ENCODE measurements at places on chromosomes 16 and 17.

DNA sequence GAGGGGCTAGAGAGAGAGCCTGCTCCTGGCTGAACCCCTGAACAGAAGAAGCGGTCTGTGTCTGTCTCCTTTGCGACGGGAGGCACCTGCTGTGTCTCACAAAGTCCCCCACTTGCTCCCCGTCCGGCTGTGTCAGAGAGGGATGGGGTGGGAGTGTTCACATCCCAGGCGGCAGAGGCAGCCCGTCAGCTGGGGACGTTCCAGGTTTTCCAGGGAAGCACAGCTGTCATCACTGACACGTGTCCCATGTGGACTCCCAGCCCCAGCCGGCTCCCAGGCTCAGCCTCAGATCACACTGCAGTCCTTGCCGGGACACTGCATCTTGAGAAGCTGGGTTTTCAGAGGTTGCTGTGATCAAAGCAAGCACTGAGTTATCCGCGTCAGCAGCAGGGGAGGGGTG is 1.6 kb downstream of the TELO2 start:
- peak; percentile 51 for DNase-seq

- no peak for DNase-seq
Measured at GRCh38 chr16:53863861-53864260, 159.9 kb downstream of the FTO start.

DNA sequence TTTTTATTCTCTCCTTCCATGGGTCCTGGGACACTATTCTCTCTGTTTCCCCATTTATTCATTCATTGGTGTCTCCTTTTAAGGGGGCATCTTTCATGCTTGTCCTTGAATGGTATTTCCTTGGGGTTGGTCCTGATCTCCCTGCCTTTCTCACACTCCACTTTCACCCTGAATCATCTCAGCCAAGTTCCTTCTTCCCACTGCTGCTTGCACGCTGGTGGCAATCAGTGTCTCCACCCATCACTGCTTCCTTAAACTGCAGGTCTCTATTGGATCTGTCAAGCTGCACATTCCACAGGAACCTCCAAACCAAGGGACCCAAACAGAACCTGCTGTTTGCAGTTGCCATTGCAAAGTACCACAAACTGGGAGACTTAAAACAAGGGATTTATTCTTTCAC is 89.3 kb upstream of the SDK2 start:
- no peak for DNase-seq

- no peak for DNase-seq
Measured at GRCh38 chr17:42098730-42099399, 592 bp upstream of the ZNF385C start.

DNA sequence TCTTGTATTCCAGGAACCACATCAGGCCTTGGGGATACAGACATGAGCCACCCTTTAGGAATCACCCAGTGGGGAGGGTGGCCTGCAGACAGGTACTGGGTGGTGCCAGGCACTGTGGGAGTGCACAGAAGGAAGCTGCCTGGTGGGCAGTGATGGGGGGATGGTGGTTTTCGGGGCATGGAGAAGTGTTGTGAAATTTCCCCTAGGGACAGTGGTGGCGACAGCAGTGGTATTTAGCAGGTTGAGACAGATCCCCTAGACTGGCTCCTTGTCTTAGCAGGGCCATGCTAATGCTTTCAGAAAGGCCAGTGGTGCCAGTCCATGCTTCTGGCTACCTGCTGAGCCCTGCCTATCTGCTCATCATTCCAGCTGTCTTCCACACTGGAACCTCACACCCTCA is 129.6 kb downstream of the SPACA3 start:
- DNase-seq = no peak

GRCh38 chr17:80905586-80906230 is 85.9 kb upstream of the CHMP6 start:
- no peak for DNase-seq

DNA sequence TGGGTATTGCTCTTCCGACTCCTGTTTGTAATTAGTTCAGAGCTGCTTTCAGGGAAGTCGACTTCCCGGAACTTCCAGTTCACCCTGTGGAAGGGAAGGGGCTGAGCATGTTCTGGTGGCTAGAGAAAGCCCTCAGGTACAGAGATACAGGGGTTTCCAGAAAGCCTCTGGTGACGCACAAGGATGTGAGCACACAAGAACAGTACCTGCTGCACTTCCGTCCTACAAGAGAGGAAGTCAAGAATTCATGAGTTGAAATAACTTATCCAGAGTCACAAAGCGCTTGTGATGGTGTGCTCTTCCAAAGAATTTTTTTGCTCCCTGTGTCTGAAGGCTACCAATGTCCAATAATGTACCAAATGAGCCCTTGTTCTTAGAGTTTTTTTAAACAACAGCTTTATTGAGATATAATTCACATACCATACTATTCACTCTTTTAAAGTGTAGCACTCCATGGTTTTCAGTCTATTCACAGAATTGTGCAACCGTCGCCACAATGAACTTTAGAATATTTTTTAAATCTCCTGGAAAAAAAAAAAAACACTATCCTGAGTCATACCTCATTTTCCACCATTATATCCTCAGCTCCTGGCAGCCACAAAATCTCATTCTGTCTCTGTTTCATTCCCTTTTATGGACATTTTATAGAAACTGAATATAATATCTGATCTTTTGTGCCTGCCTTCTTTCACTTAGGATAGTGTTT is 327.6 kb downstream of the CDH13 start:
- no peak for DNase-seq

DNA sequence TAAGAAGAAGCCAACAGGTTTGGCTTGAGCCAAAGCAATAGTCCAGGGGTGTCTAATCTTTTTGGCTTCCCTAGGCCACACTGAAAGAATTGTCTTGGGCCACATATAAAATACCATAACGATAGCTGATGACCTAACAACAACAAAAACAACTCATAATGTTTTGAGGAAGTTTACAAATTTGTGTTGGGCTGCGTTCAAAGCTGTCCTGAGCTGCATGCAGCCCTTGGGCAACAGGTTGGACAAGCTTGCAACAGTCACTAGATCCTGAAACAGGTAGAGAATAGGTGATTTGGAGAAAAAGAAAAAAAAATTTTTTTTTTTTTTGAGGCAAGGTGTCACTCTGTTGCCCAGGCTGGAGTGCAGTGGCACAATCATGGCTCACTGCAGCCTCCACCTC is 4.5 kb downstream of the CRYBA1 start:
- no peak for DNase-seq

DNA sequence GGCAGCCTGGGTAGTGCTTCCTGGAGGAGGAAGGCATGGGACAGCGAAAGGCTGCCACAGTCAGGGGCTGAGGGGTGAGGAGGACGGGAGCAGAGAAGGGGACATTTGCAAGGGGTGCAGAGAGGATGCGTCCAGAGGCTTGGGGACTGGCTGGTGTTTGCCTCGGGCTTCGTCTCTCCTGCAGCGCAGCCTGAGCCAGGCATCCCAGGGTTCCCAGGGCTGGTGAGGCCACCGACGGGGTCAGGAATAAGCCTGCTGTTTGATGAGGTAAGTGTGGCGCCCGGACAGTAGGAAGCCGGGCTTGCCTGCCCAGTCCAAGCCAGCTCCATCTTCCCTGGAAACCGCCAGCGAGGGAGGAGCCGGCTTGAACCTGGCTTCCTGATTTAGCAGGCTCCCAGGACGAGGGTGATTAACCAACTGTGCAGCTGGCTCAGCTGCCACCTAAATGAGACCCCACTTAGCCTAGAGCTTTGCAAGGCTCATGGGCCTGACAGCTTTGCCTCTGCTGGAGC is 47.8 kb downstream of the PITPNM3 start:
- no peak for DNase-seq

DNA sequence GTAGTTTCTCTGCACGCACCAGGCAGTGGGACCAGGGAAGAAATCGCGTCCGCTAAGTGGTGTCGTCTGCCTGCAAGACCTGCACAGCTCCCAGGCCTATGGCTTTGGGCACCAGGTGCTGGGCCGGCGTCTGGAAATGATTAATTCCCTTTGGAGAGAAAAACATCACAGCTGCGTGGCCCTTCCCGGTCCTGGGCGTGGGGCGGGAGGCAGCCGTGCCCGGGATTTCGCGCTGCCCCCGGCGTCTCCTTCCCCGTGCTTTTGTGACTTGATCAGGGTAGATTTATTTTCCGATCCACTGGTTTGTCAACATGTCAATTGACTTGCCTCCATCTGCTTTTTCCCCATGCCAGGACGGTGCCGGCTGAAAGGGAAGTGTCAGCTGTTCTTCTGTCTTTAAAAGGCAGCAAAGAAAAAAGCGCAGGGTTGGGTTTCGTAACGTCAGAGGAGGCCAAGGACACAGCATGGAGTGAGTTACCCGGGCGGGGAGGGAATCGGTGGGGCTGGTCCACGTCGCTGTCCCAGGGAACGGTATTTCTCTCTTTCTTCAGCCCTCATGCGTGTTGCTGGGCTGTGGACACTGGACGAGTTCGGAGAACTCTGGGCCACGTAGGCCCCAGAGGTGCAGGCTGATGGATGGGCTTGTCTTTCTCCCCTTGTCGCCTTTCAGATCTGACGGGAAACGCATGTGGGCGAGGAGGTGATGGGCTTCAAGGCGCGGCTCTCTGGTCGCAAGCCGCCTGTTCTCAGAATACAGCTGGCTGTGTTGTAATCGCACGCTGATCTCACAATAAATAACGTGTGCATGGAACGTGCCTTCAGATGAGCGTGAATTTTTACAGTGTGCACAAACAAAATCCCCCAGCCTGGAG is 188.1 kb upstream of the ZNF469 start:
- peak; percentile 80 for DNase-seq

- DNase-seq = no peak
Measured at GRCh38 chr17:39069114-39069756, 82.2 kb downstream of the PLXDC1 start.

DNA sequence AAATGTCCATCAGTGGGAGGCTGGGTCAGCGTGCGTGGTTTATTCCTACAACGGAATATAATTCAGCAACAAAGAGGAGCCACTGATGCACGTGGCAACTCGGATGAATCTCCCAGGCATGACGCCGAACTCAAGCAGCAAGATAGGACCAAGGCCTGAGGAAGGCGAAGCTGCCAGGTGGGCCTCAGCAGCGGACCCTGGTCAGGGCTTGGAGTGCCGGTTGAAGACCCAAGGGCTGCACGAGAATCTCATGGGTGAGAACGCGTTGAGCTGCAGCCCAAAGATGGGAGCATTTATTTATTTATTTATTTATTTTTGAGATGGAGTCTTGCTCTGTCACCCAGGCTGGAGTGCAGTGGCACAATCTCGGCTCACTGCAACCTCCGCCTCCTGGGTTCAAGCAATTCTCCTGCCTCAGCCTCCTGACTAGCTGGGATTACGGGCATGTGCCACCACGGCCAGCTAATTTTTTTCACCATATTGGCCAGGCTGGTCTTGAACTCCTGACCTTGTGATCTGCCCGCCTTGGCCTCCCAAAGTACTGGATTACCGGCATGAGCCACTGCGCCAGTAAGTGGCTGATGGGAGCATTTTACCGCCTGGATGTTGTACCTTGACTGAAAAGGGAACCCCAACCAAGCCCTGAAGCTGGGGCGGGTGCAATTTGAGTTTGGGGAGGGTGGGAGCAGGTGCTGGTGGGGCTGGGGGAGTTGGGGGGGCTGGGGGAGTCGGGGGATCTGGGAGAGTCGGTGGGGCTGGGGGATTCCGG is 18.1 kb upstream of the BAHCC1 start:
- DNase-seq = no peak

DNA sequence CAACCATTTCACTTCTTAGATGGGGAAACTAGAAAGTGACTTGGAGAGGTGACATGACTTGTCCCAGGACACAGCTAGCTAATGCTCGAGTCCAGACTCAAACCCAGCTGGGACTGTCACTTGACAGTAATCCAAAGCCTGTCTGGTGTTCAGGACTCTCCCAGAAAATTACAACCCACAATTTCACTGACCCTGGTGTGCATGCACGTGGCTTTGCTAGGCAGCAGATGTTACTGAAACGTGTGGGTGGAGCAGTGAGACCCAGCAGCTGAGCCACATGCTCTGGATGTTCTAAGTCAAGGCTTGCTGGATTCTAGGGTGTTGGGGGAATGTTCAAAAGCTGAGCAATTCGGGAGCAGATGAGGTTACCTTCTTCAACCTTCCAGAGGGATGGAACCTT is 364.6 kb downstream of the GRIN2A start:
- DNase-seq = no peak

- DNase-seq = no peak
Measured at GRCh38 chr17:49510059-49510719, 15.1 kb downstream of the NGFR start.

DNA sequence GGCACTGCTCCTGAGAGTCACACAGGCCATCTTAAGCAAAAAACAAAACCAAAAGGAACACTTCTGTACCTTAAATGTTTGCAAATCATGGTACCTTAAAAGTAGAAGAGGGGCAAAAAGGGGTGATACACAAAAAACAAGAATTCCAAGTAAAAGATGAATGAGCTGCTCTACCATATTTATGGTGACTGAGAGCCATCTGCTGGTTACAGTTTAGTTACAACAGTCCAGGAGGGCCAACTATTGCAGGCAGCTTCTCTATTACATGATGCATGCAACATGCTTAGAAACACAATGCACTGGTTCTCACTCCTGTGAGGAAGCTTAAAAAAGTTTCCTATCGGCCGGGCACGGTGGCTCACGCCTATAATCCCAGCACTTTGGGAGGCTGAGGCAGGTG is 53.5 kb downstream of the STX8 start:
- no peak for DNase-seq

DNA sequence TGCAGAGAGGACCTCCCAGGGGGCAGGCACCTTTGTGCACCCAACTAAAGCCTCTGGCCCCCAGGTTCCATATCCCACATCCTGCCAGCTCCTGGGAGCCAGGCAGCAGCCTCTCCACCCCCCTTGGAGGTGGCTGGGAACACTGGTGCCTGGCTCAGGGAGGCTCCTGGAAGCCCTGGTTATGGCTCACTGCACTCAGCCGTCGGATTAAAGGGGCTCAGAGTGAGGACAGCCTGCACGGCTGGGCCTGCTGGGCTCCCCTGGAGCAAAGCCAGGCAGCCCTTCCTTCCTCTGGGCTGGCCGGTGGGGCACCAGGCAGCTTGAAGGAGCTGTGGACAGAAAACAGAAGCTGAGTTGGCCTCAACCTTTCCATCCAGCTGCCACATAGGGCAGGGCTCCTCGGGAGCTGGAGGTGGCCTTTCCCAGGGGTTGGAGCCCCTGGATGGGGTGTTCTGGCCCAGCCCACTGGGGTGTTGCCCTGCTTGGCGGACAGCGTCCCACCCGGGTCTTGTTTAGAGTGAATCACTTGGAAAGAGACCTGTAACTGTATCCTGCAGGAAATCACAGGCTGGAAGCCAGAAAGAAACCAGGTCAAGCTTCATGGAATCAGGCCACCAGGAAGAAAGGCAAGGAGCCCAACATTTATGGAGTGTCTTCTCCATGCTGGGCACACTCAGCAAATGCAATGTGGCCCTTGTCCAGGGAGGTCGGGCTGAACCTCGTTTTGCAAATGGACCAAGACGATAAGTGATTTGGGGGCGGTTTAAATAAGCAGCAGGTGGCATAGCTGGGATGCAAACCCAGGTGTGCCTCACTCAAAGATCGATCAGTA is 253.3 kb downstream of the SOX9 start:
- no peak for DNase-seq

DNA sequence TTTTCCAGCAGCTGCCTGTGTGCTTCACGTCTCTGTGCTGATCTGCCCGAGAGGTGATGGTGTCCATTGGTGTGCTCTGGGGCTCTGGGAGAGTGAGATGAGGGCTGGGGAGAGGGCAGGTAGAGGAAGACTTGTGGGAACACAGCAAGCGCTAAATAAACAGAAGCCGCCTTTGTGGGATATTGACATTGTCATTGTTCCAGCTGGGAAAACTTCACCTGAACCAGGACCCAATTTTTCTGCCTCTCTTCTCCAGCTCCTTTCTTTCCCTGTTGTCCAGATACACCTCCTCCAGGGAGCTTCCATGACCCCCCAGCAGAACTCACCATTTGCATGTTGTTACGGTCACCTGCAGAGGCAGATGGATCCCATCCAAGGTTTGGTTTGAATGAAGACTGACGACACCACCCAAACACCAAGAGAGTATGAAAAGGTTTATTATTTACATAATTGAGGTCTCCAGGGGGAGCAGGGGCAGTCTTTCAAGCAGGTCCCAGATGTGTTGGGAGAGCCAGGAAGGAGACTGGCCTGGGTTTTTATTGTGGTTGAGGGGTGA is 3.6 kb upstream of the ITGA3 start:
- DNase-seq = peak; percentile 19
